ENCODE measurements at places on chromosomes 7 and 10. TPM values are rescaled to one million over a fixed set of nuclear protein-coding genes. Genes with fewer than 3 reads are reported as not detected.

GRCh38 chr7:2279896-2280295 lies 34.3 kb downstream of the SNX8 start:
- no peaks in the 10 kb centered on the region for H3K4me1 ChIP-seq
- no peak overlapping the region for H3K27ac ChIP-seq
- DNase-seq = no peak
- no peaks in the 10 kb centered on the region for H3K27me3 ChIP-seq
- H3K4me3 ChIP-seq = no peak overlapping the region
- no peaks in the 10 kb centered on the region for H3K36me3 ChIP-seq

DNA sequence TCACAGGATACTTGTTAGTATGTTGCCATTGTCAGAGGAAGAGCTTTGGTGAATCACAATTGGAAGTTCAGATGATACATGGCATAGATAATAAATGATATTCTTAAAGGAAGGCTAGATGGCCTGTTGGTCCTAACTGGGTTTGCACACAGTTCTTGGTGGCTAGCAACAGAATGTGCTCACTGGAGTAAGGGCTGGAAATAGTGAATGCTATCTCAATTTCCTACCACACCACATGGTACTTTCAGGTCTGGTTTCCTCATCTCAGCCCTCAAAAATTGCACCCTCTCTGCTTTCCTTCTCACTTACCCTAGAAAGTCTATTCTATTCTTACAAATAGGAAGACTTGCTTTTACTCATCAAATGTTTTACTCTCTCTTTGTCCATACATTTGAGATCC lies 622.5 kb downstream of the ANKRD7 start:
- H3K27me3 ChIP-seq = no peaks in the 10 kb centered on the region
- no peaks in the 10 kb centered on the region for H3K36me3 ChIP-seq
- no peak overlapping the region for H3K27ac ChIP-seq
- no peak for DNase-seq
- no peak overlapping the region for H3K4me3 ChIP-seq

DNA sequence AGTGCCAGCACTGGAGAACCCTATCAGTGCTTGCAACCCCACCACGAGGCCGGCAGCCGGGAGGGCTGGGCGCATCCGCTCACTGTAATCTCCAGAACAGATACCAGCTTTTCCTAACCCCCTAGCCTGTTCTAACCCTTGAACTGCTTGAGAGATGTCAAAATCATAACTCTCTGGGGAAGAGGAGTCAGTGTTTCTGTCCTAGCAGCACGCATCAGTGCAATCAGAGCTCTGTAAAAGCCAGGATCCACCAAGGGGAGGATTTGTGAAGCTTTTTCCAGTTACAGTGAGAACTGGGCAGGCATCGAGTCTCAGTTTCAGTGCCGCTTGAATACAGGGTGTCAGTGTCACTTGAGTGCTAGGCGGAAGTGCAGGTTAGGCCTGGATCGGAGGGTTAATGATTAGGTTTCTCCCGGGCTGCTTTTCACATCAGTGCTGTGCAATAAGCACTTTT lies 104.5 kb upstream of the INSYN2A start:
- H3K27me3 ChIP-seq = peaks cover 8% of the 10 kb centered on the region
- H3K36me3 ChIP-seq = no peaks in the 10 kb centered on the region
- H3K4me1 ChIP-seq = no peaks in the 10 kb centered on the region
- no peak overlapping the region for H3K4me3 ChIP-seq
- DNase-seq = no peak
- H3K27ac ChIP-seq = no peak overlapping the region

DNA sequence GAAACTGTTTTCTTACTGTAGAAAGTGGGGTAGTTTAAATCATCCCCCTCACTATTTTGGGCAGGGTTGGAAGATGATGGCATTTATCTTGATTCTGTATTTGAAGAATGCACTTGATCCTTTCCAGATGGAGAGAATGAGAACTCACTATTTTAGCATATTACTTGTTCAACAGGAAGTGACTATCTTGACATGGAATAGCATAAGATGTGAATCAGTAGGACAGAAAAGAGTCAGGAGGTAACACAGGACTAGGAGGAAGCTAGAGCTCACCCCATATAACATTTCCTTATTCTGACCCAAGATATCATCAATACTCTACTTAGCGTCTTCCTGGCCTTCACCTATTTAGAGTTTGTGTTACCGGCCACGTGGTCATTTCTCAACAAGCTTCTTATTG lies 400.2 kb downstream of the PHTF2 start:
- H3K36me3 ChIP-seq = no peaks in the 10 kb centered on the region
- no peak for DNase-seq
- no peaks in the 10 kb centered on the region for H3K4me1 ChIP-seq

GRCh38 chr7:3434611-3435010 lies 133.6 kb downstream of the SDK1 start:
- H3K27me3 ChIP-seq = no peaks in the 10 kb centered on the region
- no peaks in the 10 kb centered on the region for H3K36me3 ChIP-seq
- H3K4me3 ChIP-seq = no peak overlapping the region
- no peak overlapping the region for H3K27ac ChIP-seq
- no peak for DNase-seq
- H3K4me1 ChIP-seq = no peaks in the 10 kb centered on the region

The ITPRID1 gene
- not detected for total RNA-seq

GRCh38 chr10:95314192-95314918 lies 23.6 kb upstream of the PDLIM1 start:
- H3K36me3 ChIP-seq = no peaks in the 10 kb centered on the region
- H3K27ac ChIP-seq = no peak overlapping the region
- H3K27me3 ChIP-seq = no peaks in the 10 kb centered on the region
- H3K4me3 ChIP-seq = no peak overlapping the region
- no peak for DNase-seq

DNA sequence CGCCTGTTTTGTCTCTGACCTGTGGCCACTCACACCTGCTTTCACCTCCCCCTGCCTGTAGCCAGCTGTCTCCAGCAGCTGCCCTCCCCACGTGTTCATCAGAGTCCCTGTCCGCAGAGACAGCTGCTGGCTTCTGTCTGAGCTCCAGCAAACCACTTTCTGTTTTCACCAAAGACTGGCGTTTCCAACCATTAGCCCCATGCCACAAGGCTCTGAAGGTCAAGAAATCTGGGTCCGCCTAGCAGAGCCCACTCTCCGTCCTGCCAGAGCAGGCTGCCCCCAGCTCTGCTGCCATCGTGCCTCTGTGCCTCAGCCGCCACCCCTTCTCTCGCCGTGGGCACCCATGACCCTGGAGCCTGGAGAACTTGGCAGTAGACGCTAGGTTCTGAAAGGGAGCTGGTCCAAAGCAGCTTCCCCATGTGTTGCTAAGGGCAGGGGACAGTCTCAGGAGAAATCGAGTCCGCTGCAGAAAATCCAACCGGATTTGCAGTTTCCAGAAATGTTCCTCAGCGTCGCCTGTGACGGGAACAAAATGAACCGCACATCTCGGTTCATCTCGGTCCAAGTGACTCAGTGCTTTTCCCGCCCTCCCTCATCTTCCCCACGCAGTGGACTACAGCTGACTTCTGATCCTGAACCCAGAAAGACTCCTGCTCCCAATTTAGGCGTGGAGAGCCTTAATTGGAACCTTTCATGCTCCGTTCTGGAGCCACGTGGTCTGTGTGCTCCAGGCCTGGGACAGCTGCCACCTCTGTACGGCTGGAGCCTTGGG lies 28.0 kb downstream of the TMEM120A start:
- DNase-seq = no peak
- no peak overlapping the region for H3K27ac ChIP-seq
- no peaks in the 10 kb centered on the region for H3K4me1 ChIP-seq
- no peak overlapping the region for H3K4me3 ChIP-seq
- H3K27me3 ChIP-seq = no peaks in the 10 kb centered on the region

- no peaks in the 10 kb centered on the region for H3K4me1 ChIP-seq
- H3K27ac ChIP-seq = no peak overlapping the region
- no peaks in the 10 kb centered on the region for H3K27me3 ChIP-seq
Observed at GRCh38 chr7:22094413-22095342, 149.0 kb upstream of the CDCA7L start.

DNA sequence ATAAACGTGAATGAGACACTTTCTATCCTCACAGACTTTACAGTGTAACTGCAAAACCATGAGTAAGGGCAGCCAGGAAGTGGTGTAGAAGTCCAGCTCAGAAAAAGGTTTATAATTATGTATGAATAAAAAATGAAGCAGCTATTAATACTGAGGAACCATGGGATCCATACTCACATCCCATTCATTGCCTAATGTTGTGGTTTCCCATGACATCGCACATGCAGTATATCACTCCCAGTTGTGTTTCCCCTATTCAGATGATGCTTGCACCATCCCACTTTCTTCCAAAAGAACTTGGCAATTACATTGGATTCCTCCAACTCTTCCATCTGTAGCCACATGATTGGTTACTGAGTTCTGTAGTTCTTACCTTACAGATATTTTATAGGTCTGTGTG lies 74.5 kb upstream of the SEMA3D start:
- no peaks in the 10 kb centered on the region for H3K4me1 ChIP-seq
- H3K36me3 ChIP-seq = no peaks in the 10 kb centered on the region
- no peak overlapping the region for H3K4me3 ChIP-seq
- no peak for DNase-seq

DNA sequence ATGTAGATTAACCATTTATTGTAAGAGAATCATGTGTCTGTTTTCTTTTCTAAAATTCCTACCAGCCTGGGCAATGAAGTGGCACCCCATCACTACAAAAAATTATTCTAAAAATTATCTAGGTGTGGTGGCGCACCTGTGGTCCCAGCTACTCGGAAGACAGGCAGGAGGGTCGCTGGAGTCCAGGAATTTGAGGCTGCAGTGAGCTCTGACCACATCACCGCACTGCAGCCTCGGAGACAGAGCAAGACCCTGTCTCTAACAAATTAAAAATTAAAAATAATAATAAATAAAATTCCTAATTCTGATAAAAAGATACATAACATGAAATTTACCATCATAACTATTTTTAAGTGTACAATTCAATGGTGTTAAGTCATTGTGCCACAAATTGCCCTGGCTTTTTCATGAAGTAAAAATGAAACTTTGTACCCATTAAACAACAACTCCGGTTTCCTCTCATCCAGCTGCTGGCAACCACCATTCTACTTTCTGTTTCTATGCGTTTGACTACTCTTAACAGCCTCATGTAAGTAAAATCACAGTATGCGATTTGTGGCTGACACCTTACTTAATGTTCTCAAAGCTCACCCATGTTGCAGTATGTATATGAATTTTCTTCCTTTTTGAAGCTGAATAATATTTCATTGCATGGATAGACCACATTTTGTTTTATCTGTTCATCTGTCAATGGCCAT lies 20.6 kb upstream of the USP6NL start:
- H3K27me3 ChIP-seq = no peaks in the 10 kb centered on the region
- H3K27ac ChIP-seq = no peak overlapping the region
- H3K36me3 ChIP-seq = no peaks in the 10 kb centered on the region
- H3K4me1 ChIP-seq = peaks cover 8% of the 10 kb centered on the region

- no peak overlapping the region for H3K4me3 ChIP-seq
- H3K4me1 ChIP-seq = no peaks in the 10 kb centered on the region
- H3K36me3 ChIP-seq = no peaks in the 10 kb centered on the region
- DNase-seq = no peak
- H3K27me3 ChIP-seq = no peaks in the 10 kb centered on the region
Observed at GRCh38 chr10:9198611-9199010, 1144.1 kb downstream of the GATA3 start.

The UNCX gene
- total RNA-seq = not detected

- no peak overlapping the region for H3K4me3 ChIP-seq
- no peak for DNase-seq
- H3K4me1 ChIP-seq = no peaks in the 10 kb centered on the region
- H3K27ac ChIP-seq = no peak overlapping the region
Observed at GRCh38 chr10:128908499-128908898, 558.5 kb upstream of the MGMT start.

GRCh38 chr10:93363891-93364648 lies 118.1 kb downstream of the MYOF start:
- no peak overlapping the region for H3K4me3 ChIP-seq
- no peak for DNase-seq
- no peak overlapping the region for H3K27ac ChIP-seq
- H3K4me1 ChIP-seq = peaks cover 7% of the 10 kb centered on the region
- H3K27me3 ChIP-seq = no peaks in the 10 kb centered on the region

DNA sequence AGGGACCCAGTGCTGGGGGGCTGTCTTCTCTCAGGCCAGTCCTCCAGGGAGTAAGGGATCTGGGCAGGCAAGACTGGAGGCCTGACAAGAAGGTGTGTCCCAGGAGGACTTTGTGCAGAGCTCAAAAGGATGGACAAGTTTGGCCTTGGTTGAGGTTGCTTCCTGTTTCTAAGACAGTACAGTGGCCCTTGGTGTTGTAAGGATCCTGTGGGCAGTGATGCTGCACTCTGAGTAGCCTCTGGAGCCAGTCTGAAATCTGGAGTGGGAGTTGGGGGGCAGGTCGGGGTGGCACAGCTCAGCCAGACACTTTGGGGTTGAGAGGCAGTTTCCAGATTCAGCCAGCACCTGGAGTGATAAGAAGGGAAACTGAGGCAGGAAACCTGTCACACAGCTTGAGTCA lies 139.2 kb upstream of the ZMIZ1 start:
- H3K4me3 ChIP-seq = no peak overlapping the region
- H3K36me3 ChIP-seq = no peaks in the 10 kb centered on the region
- DNase-seq = no peak
- H3K4me1 ChIP-seq = no peaks in the 10 kb centered on the region

GRCh38 chr7:100132697-100133151 lies 6.0 kb downstream of the MBLAC1 start:
- DNase-seq = peak; percentile 62
- no peaks in the 10 kb centered on the region for H3K27me3 ChIP-seq
- no peak overlapping the region for H3K4me3 ChIP-seq
- no peaks in the 10 kb centered on the region for H3K36me3 ChIP-seq
- peaks cover 23% of the 10 kb centered on the region for H3K4me1 ChIP-seq
- no peak overlapping the region for H3K27ac ChIP-seq

DNA sequence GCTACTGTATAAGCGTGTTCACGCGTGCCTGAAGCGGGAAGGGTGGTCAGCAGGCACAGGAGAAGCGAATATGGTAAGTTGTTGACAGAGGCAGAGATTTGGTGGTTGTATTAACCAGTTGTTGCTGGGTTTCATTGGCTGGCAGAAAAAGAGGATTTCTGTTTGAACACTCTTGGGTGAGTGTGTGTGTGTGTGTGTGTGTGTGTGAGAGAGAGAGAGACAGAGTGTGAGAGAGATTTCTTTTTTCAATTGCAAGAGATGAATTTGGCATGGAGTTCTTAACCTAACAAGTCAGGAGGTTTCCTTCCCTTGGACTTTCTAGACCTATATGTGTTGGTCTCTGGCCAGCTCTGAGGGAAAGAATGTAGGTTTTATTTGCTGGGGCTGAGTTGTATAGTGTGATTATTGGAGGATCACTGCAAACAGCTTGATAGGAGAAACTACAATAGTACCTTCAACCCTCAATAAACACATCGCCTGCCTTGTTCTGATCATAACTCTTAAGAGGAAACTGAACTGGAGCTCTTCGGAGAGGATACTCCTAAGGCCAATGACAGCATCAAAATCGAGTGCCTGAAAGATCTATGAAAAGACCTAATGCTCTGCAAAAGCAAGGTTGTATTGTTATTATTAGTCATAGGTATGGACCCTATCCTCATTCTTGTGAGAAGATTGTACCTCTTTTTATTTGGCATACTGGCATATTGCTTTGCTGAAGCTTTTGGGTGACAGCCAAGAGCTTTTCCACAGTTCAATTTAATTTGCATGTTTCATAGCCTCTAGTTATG lies 1.2 kb downstream of the MCU start:
- H3K27ac ChIP-seq = no peak overlapping the region
- H3K27me3 ChIP-seq = no peaks in the 10 kb centered on the region
- H3K4me1 ChIP-seq = peaks cover 10% of the 10 kb centered on the region

Data from CD4-positive, alpha-beta T cell (primary cell).